Activated CD4-positive, alpha-beta T cell treated with anti-CD3 and anti-CD28 coated beads, Interleukin-2, Interleukin-6, amounts not matched to agents 100 ng/mL and 50 ng/mL, durations not matched to agents 16 hours and 8 hours (primary cell): ENCODE measurements at places on chromosomes 7 and 10.

- DNase-seq: no peak
Observed at GRCh38 chr7:31595390-31595789, 81.5 kb downstream of the ITPRID1 start.

- peak; percentile 29 for DNase-seq
Observed at GRCh38 chr7:21542891-21543527, at the start of gene DNAH11. Gene DNAH11 (plus strand): TSS chr7:21543039. CDS start chr7:21543246, 207 bp downstream.

DNA sequence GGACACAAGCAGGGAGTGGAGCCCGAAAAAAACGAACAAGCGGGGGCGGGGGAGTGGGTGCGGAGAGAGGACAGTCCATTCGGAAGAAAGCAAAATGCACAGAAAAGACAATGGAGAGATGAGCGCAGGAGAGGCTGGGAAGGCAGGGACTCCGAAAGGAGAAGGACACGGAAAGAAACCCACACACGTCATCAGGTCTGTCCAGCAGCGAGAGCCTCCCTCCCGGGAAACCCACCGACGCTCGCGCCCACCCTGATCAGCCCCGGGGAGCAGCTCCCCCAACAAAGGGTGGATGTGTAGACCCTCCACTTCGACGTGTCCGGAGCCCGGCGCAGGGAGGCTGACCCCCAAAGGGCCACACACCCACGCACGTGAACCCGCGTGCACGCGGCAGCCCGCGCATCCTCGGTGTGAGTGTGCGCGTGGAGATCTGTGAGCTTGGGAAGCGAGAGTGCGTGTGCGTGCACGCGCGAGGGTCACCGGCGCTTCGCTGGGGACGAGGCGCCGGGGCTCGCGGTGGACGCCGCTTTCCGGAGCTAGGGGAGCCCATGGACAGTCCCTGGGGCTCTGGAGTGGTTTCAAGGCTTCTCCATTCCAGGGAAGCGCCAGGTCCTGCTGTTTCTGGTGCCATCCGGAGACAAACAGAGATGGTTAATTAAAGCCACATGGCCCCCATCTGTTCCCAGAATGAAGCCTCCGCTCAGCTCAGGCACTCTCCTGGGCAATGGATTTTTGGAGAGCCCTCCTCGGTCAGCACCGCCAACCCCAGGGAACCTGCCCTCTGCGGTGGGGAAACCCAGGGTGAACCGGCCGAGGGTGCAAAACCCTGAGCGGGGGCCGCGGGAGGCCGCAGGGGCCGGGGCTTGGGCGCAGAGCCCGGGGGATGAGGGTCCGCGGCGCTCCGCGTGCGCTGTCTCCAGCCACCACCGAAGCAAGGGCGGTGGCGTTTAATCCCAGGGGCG, 916 bp downstream of the LAMB1 start:
- DNase-seq: no peak

DNA sequence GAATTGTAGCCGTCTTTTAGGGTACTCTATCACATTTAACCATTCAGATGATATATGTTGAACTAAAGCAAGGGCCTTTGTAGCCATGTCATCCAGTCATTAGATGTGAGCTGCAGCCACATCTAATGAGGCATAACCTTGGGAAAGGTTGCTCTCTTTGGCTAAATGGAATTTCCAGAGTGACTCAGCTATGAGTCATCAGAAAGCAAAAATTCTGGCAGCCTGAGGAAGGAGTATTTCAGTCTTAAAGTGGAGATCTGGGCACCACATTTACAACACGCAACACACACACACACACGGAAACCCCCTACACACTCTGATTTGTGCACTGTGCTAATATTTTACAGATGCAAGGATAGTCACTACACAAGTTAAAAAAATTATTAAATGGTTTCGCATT, 176.9 kb upstream of the ZWINT start:
- no peak for DNase-seq

DNA sequence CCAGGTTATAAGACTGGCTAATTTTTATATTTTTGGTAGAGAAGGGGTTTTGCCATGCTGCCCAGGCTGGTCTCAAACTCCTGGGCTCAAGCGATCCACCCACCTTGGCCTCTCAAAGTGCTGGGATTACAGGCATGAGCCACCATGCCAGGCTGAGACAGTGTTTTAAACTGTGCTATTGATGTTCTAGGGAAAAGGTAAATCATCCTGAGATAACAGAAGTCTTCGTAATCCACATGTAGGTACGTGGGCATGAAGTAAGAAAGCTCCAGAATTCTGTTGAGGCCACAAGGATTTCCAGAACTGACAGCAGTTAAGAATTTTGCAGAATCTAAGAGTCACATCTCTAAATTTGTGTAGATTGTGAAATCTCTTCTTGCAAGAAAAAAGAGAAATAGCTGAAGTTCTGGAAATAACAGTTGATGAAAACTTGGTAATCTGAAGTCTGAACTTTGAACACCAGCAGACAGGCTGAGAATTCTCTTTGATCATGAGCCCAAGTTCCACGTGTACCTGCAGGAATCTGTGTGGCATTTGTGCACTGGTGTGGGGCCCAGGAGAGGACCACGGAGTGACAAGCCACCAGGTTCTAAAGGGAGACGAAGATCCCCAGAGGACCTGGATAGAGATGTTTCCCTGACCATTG, 24.6 kb downstream of the C7orf33 start:
- DNase-seq: no peak

- DNase-seq: no peak
Observed at GRCh38 chr7:132152131-132152889, 424.0 kb downstream of the PLXNA4 start.

GRCh38 chr7:134809616-134810015, 30.2 kb downstream of the CALD1 start:
- DNase-seq: no peak

GRCh38 chr10:90437452-90437851, 420.4 kb downstream of the HTR7 start:
- DNase-seq: no peak
